Stimulated activated CD8-positive, alpha-beta memory T cell treated with anti-CD3 and anti-CD28 coated beads, Interleukin-7, amount 100 ng/mL, for 48 hours (primary cell): ENCODE measurements at places on chromosomes 7 and 10.

GRCh38 chr10:31864834-31865518, 63.7 kb downstream of the ARHGAP12 start:
- no peak for DNase-seq

GRCh38 chr7:40516376-40516775, 381.6 kb downstream of the SUGCT start:
- no peak for DNase-seq

GRCh38 chr10:26792758-26793495, 67.8 kb downstream of the ABI1 start:
- no peak for DNase-seq

GRCh38 chr10:113854761-113855588, 514 bp downstream of the NHLRC2 start:
- peak; percentile 18 for DNase-seq

DNA sequence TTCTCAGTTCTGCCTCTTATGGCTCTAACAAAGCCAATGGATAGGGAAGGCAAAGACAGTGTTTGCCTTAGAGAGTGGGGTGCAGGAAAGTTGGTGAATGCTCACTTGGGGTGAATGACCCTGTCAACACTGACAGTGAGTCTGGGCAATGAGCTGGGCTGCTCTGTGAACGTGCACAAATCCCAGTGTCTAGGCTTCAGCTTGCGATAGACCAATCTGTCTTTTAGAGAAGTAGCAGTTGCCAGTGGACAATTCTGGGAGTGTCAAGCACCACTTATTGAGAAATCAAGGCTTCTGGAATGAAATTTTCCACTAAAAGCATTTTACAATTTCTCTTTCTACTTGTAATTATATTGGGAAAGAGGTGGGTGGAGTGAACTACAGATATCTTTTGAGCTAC, 141.4 kb downstream of the HERPUD2 start:
- DNase-seq = no peak

DNA sequence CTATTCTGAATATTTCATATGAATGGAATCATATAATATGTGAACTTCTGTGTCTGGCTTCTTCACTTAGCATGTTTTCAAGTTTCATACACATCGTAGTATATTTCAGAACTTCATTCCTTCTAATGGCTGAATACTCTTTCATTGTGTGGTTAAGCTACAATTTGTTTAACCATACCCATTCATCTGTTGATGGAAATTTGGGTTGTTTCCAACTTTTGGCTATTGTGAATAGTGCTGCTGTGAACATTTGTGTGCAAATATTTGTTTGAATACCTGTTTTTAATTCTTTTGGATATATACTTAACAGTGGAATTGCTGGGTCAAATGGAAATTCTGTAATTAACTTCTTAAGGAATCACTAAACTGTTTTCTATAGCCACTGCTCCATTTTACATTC, 86.0 kb upstream of the MDFIC start:
- DNase-seq = no peak

DNA sequence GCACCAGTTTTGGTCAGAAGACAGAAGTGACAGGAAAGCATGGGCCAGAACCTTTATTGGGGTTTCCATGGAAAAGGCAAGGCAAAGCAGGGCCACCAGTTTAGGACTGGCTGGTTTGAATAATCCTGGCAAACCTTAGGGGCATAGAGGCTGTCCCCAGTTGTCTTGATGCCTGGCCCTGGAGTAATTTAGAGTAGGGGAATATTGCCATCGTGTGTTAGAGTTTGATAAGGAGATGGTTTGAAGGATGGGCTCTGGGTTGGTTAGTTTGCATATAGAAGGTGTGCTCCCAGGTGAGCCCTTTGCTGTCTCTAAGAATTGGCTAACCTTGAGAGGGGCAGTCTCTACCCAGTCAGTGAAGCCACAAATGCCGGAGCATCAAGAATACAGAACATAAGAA, 79.6 kb downstream of the ZNF777 start:
- DNase-seq = no peak

DNA sequence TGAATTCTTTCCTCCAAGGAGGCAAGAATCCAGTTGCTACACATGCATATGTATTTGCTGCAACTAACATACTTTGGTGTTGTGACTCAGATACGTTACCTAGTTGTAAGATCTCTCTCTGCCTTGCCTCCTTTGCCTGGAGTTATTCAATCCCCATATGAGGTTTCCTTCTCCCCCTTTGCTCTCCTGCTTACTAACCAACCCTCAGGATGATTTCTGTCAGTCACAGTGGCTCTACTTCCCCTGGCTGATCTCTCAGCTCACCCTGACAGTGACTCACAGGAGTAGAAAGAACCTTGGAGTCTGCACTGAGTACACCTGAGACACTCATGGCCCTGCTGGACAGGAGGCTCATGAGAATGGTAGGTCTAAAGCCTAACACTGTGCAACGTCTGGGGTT, 92.0 kb downstream of the TMEM106B start:
- DNase-seq = no peak

DNA sequence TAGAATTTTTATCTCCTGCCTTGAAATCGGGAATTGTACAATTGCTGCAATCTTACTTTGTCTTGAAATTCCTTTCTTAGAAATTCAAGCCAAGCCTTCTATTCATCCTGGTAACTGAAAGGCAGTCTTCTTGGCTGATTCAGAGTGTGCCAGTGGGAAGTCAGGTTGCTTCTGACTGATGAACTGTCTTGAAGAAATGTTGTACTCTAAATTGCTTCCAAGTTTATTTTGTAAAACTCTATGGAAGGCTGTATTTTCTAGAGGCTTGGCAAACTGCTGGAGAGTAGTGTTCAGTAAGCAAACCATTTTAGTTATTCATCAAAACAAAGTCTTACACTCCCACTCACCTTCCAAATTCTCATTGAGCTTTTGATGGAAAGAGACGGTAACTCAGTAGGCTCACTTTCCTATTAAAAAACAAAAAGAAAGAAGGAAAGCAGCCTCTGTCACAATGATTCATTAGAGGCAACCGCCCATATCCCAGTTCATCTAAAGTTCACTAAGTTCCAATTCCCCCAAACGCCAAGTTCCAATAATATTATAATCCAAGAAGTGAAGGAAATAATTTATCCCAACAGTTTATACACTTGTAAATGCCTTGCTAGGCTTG, 187.9 kb upstream of the MALRD1 start:
- no peak for DNase-seq

DNA sequence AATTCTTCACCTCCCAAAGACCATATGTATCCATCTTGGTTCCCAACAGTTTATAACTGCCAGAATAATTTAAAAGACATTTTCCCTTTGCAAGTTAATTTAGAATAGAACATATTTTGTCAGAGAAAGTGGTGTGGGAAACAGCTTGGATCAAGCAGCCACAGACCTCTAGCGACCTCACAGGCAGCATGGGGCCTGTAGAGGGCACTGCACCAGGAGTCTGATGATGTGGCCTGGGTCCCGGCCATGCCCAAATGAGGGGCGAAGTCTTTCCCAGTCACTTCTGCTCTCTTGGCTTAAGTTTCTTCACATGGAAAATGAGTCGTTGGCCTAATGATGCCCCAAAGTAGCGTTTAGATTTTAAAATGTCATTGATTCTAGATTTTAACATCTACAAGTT, 243.2 kb downstream of the SDK1 start:
- no peak for DNase-seq

- DNase-seq = no peak
These were observed 24.2 kb downstream of the MGMT start for GRCh38 chr10:129491123-129491734.

- DNase-seq = no peak
These were observed 85.0 kb downstream of the KMT2E start for GRCh38 chr7:105098863-105099515.

- DNase-seq = no peak
These were observed 230.0 kb upstream of the GRB10 start for GRCh38 chr7:51012569-51013217.

DNA sequence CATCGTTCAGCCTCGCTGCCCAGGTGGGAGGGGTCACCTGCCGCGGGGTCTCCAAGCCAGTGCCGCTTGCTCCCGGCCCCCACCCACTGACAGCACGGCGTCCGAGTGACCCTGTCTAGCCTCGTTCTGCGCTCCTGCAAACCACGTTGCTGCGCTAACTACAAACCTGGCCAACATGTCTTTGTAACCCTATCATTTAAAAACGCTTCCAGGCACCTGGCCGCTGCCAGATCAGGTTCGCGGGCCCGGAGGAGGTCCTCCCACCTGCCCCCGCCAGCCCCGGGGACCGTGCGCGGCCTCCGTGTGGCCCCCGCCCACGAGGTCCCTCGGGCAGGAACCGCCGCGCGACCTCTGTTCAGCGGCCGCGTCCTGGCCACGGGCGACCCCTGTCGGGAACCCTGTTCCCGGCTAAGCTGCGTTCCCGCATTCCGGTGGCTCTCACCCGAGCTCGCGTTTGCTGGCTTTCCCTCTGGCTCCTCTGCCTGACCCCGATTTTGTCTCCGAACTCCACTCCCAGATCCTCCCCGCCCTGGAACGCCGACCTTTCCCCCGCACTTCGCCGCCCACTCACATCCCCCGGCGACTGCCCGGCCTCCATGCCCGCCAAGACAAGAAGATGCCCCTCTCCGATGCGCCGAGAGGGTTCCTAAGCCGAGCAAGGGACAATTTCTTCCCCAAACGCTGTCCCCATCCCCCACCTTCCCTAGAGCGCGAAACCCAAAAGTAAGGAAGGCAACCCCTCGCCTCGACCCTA, 2.4 kb downstream of the SFMBT2 start:
- DNase-seq = no peak
